H1 (cell line): ENCODE measurements at places on chromosomes 1 and 21.

DNA sequence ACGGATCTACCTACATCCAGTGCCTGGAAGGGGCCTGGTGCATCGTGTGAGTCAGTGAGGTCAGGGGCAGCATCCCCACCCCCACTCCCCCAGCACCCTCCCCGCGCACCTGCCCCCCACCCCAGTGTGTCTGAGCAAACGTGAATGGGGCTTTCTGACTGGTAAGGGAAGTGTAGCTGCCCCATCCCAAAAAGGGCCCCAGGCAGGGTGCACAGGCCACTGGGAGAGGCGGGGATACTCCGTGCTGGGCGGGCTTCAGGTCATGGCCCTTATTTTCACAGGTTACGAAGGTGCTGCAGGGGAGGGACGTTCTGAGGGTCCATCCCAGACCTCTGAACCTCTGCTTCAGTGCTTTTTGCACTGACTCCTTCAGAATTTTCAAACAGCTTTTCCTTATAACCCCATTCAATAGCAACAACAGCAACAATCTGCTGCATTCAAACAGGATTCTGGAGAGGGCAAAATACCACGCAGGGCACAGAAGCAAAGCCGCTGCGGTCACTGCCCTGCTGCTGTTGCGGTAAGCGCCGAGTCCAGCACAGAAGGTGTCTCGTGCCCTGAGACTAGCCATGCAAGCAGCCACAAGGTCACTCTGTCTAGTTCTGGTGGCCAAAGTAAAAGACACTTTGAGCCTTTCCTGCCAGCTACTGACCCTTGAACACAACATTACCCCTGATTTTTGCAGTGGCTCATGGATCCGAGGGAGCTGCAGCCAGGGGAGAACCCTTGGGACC, 10.3 kb downstream of the TTC34 start:
- no peak overlapping the region for H3K4me3 ChIP-seq
- DNase-seq, result no peak
- no peak overlapping the region for H3K27ac ChIP-seq

- H3K4me3 ChIP-seq, result no peak overlapping the region
- no peak for DNase-seq
- no peaks in the 10 kb centered on the region for H3K27me3 ChIP-seq
- no peaks in the 10 kb centered on the region for H3K4me1 ChIP-seq
- no peaks in the 10 kb centered on the region for H3K36me3 ChIP-seq
These were observed 396.7 kb upstream of the C1orf87 start for GRCh38 chr1:60470246-60470645.

GRCh38 chr1:172388490-172388889, 32.0 kb upstream of the C1orf105 start:
- H3K27ac ChIP-seq, result no peak overlapping the region
- peaks cover 7% of the 10 kb centered on the region; the same call in 1 of the 2 replicates for H3K4me1 ChIP-seq
- no peaks in the 10 kb centered on the region for H3K36me3 ChIP-seq
- H3K27me3 ChIP-seq, result no peaks in the 10 kb centered on the region
- DNase-seq, result no peak
- no peak overlapping the region for H3K4me3 ChIP-seq

DNA sequence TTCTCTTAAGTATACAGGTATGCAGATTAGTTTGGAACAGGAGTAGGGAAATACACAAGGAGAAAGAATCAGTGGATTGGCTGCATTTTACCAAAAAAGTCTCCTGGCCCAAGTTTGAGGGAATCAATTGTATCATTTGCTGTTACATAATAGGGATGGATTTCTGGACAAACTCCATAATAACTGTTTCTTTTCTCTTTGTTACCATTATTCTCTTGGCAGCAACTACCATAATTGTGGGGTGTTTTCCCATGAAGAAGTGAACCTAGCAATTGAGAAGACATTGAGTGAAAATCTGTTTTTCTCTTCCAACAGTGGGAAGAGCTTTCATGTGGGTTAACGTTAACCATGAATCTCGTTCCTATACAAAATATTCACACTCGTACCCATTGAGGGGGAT, 46.4 kb upstream of the DPT start:
- no peaks in the 10 kb centered on the region for H3K4me1 ChIP-seq
- no peak overlapping the region for H3K27ac ChIP-seq
- H3K27me3 ChIP-seq, result no peaks in the 10 kb centered on the region
- H3K4me3 ChIP-seq, result no peak overlapping the region

DNA sequence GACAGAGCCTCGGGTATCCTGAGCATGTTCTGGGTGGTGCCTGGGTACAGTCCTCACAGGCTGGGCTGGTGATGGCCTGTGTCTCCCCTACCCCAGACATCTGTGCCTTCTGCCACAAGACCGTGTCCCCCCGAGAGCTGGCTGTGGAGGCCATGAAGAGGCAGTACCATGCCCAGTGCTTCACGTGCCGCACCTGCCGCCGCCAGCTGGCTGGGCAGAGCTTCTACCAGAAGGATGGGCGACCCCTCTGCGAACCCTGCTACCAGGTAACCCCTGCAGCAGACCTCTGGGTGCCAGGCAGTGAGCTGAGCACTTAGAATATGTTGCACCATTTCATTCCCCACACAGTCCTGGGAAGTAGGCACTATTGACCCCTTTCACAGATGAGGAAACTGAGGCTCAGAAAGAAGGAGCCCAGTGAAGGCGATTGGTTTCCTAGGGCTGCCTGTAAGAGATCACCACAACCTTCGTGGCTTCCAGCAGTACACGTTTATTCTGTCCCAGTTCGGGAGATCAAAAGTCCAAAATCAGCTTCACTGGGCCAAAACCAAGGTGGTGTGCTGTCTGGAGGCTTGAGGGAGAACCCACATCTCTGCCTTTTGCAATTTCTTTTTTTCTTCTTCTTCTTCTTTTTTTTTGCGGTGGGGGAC, 11.8 kb downstream of the FBLIM1 start:
- H3K27ac ChIP-seq, result no peak overlapping the region
- no peaks in the 10 kb centered on the region for H3K27me3 ChIP-seq
- peaks cover 40% of the 10 kb centered on the region for H3K36me3 ChIP-seq
- no peak for DNase-seq
- H3K4me1 ChIP-seq, result no peaks in the 10 kb centered on the region
- H3K4me3 ChIP-seq, result no peak overlapping the region

GRCh38 chr1:115340879-115341278, 2.8 kb upstream of the NGF start:
- DNase-seq, result no peak
- H3K36me3 ChIP-seq, result no peaks in the 10 kb centered on the region
- H3K27me3 ChIP-seq, result peaks cover 28% of the 10 kb centered on the region
- H3K27ac ChIP-seq, result no peak overlapping the region
- no peaks in the 10 kb centered on the region; the same call in none of the 2 replicates for H3K4me1 ChIP-seq

DNA sequence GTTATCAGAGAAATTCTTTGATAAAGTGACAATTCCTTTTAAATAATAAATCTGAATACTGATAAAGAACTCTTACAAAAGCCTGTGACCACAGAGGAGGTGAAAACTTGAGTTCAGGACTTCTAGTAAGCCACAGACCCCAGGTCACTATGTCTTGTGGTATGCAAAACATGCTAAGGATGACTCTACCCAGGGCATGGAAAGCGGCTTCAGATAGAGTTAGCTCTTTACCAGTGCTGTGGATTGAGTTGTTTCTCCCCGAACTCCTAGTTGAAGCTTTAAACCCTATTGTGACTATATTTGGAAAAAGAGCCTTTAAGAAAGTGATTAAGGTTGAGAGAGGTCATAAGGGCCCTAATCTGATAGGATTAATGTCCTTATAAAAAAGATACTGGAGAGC, 42.3 kb downstream of the HLX start:
- peaks cover 2% of the 10 kb centered on the region; the same call in 1 of the 2 replicates for H3K4me1 ChIP-seq
- H3K4me3 ChIP-seq, result no peak overlapping the region
- no peaks in the 10 kb centered on the region for H3K27me3 ChIP-seq
- no peak overlapping the region for H3K27ac ChIP-seq
- DNase-seq, result no peak
- H3K36me3 ChIP-seq, result no peaks in the 10 kb centered on the region

GRCh38 chr1:82269431-82269830, 468.7 kb downstream of the ADGRL2 start:
- no peaks in the 10 kb centered on the region for H3K27me3 ChIP-seq
- H3K27ac ChIP-seq, result no peak overlapping the region
- no peak overlapping the region for H3K4me3 ChIP-seq
- no peaks in the 10 kb centered on the region for H3K4me1 ChIP-seq

- no peak overlapping the region for H3K4me3 ChIP-seq
- no peak for DNase-seq
- H3K27me3 ChIP-seq, result no peaks in the 10 kb centered on the region
- no peaks in the 10 kb centered on the region for H3K36me3 ChIP-seq
- H3K27ac ChIP-seq, result no peak overlapping the region
These were observed 36.9 kb downstream of the FGGY start for GRCh38 chr1:59333626-59334277.

- H3K4me3 ChIP-seq, result no peak overlapping the region
- no peaks in the 10 kb centered on the region for H3K4me1 ChIP-seq
- no peaks in the 10 kb centered on the region; the same call in 1 of the 2 replicates for H3K36me3 ChIP-seq
- H3K27ac ChIP-seq, result no peak overlapping the region
These were observed 37.3 kb downstream of the PABPC4 start for GRCh38 chr1:39539252-39539790.

- H3K27me3 ChIP-seq, result no peaks in the 10 kb centered on the region
- peaks cover 20% of the 10 kb centered on the region; the same call in 1 of the 2 replicates for H3K36me3 ChIP-seq
- H3K4me1 ChIP-seq, result no peaks in the 10 kb centered on the region
- peak overlapping the region; percentile 80 for H3K4me3 ChIP-seq
These were observed 1.3 kb downstream of the DENND4B start for GRCh38 chr1:153945131-153945794.
